Mesothelial cell of epicardium (in vitro differentiated cells): ENCODE measurements at places on chromosomes 16 and 17. TPM values are rescaled to one million over a fixed set of nuclear protein-coding genes. Genes with fewer than 3 reads are reported as not detected.

DNA sequence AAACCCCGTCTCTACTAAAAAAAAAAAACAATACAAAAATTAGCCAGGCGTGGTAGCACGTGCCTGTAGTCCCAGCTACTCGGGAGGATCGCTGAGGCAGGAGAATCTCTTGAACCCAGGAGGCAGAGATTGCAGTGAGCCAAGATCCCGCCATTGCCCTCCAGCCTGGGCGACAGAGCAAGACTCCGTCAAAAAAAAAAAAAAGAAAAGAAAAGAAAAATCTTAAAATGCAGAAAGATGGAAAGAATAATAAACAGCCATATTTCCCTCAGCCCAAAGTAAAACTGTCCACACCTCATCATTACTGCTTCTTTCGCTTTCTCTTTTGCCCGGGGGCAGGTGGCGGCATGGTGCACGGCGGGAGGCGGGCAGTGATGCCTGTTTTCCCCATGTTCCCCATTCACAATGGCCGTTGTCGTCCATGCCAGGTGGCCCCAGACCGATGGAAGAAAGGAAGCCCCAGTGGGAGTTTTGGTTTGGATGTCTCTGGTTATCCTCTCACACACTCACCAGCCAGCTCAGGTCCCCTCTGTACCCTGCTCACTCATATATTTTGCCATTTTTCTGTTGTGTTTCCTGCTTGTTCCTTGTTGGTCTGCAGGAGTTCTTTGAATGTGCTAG, 37.0 kb upstream of the PEMT start:
- DNase-seq, result no peak

GRCh38 chr17:76447931-76448652, 4.9 kb downstream of the UBE2O start:
- DNase-seq, result no peak

DNA sequence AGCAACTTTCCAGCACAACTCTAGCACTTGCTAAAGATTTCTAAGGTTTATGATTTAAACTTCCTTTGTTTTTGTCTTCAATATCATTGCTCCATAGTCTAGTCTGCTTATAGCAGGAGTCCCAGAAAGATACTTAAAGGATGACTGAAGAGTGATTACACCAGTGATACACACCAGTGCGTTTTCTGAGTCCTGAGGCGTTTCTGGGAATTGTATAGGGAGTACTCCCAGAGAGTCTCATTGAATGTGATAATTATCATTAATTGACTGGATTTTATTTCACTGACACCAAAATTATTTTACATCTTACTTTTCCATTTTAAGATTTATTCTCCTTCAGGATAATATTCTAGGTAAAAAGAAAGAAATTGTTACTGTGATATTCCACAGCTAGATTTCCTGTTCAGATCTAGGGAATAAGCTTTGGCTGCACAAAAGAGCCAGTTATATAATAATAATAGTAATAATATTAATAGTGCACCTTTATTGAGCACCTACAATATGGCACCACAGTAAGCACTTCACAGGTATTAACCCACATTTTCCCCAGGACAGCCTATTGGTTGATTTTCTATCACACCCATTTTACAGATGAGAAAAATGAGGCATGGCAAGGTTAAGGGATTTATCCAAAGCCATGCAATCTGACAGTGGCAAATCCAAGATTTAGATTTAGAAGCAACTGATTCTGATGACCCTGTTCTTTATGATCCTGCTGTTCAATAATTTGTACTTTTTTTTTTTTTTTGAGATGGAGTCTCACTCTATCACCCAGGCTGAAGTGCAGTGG, 62.6 kb downstream of the IRX5 start:
- no peak for DNase-seq

DNA sequence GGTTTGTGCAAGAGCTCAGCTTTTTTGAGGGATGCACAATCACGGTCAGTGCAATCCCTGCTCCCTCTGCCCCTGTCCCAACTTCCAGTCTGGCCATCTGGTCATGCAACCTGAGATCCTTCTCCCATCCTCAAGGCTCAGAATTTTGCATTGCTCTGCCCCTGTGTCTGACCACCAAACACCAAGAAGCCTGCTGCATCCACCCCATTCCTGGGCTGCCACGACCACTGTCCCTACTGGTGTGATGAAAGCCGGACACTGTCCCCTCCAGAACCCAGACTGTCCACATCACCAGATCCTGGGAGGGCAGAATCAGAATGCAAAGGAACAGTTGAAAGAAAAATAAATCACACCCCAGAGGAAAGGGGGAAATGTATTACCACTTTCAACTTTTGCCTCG, 231.0 kb downstream of the C16orf78 start:
- peak; percentile 22 for DNase-seq

DNA sequence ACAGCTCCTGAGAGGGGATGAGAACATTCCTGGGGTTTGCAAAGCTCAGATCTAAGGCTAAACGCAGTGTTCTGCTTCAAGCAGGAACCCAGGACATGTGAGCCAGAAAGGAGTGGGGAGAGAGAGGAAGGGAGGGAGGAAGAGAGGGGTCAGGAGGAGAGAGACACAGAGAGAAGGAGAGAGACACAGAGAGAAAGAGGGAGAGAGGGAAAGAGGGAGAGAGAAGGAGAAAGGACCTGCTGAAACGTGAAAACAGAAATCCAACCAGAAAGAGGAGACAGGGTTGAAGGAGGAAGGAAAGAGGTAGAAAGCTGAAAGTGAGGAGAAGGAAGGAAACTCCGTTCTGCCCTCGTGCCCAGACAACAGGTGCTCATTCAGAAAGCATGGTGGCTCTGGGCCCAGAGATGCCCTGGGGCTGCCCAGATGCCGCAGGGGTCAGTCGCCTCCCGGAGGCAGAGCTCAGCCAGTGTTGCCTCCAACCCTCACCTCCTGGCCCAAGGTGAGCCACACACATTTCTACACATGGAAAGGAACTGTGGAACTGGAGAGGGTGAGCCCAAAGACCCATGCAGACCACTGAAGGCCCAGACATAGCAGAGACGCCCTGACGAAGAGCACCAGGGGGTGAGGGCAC, 49.0 kb upstream of the ENPP7 start:
- no peak for DNase-seq

DNA sequence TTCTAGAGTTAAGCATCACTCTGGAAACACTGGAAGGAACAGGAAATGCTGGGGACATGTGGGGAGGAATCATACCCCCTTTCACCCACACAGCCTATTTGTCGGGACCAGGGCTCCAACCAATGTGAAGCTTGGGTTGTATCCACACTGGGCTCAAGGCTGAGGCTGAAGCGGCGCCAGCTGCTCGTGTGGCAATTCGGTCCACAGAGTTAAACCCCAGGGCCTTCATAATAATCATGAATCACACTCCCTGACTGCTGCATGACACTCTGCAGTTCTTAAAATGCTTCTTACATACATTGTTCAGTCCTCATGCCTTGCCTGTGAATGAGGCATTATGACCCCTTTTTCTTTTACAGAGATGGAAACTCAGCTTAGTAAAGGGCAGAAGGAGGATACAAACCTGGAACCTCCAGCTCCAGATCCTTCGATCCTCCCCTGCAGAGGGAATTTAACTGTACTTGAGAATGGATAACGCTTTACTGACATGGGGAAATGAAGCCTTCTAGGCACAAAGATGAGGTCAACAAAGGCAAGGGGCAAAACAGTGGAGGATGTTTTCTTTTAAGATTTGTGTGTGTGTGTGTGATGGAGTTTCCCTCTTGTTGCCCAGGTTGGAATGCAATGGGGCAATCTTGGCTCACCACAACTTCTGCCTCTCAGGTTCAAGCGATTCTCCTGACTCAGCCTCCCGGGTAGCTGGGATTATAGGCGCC, 72.7 kb downstream of the SOX9 start:
- no peak for DNase-seq

DNA sequence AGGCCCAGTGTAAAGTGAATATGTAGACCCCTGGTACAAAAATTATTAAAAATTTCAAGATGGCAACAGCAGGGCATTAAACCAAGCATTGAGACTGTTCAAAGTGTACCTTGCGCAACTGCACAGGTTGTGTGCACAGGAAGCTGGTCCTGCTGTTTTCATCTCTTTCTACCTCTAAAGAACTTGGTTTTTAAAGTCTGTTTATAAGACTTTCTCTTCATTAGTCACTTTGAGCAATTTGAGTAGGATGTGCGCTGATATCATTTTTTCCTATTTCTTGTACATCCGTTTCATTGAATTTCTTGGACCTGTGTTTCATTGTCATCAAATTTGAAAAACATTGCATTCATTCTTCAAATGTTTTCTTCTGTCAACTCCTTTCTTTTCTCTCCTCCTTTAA, 16.8 kb upstream of the PMP22 start:
- no peak for DNase-seq

GRCh38 chr16:24203675-24204074, 52.5 kb upstream of the CACNG3 start:
- DNase-seq, result no peak

GRCh38 chr16:17770104-17770503, 299.3 kb upstream of the XYLT1 start:
- DNase-seq, result no peak

Gene GUCY2D
- total RNA-seq, result 0.34 to 0.75 TPM (median 0.69 TPM) in 3 replicates

Gene NEUROD2
- total RNA-seq, result 0.09 TPM in 1 of 3 replicates, not detected in the others

Gene ARL4D
- total RNA-seq, result 7.9 to 8.6 TPM (median 8.1 TPM) in 3 replicates

Gene CLEC3A
- not detected in 3 replicates for total RNA-seq

Gene TAC4
- total RNA-seq, result not detected in 3 replicates

Gene ASIC2
- 3.4 to 3.5 TPM (median 3.4 TPM) in 3 replicates for total RNA-seq
